ENCODE measurements at places on chromosomes 5 and 9.

DNA sequence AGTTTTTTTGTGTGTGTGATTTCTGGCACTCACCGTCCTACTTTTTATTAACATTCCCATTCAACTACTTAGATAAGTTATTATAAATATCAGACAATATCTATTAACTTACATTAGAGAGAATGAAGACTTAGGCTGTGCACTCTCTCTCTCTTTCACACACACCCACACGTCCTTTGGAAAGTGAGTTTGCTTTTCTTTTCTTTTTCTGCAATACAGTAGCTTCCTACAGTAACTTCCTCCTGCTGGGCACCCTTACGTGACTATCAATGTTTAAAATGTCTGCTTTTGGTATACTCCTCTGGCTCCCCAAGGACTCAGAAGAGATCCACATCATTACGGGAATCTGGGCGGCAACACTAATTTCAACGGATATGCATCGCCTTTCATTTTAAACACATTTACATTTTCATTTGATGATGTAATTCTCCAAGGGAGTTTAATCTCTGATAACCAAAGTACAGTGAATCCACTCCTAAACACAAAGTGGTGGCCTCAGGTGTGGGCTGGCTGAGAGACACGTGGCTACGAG is 179.5 kb downstream of the MAPKAP1 start:
- DNase-seq, result no peak

GRCh38 chr9:136004712-136005111 is 43.5 kb upstream of the UBAC1 start:
- DNase-seq, result no peak

- DNase-seq, result no peak
These were observed 51.9 kb downstream of the GALNT10 start for GRCh38 chr5:154242442-154242841.

DNA sequence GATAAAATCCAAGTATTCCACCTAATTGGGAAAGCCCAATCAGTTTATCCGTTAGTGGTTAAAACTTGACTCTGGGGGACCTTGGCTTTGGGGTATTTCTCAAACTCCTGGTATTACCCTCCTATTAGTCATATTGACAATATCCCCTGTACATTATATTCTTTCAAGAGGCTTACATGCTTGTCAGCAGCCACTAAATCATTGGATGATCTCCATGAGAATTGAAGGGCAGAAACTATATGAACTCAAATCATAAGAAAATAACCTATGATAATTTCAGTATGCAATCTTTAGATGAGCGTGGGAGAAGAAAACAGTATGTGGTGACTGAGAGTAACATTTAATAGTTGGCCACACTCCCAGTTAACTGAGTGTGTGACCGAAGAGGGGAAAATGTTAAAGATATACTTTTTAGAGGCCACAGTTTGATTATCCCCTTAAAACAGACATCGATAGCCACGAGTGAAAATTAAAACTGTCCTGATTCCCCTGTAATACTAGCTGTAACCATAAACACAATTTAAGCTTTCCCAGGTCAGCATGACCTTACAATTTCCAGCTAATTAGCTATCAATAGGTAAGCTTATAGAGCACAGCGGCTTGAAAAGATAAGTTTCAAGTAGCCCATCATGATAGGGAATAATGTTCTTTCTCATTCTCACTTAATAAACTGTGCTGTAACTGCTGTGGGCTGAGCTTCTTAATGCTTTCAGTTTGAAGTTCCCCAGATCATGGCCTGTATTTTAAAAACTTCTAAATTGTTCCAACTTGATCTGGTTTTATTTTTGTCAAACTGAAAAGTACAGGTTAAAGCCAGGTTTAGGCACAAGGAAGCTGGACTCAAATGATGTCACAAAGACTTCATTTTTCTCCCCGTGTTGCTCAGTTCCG is 58.6 kb downstream of the PUM3 start:
- DNase-seq, result no peak

DNA sequence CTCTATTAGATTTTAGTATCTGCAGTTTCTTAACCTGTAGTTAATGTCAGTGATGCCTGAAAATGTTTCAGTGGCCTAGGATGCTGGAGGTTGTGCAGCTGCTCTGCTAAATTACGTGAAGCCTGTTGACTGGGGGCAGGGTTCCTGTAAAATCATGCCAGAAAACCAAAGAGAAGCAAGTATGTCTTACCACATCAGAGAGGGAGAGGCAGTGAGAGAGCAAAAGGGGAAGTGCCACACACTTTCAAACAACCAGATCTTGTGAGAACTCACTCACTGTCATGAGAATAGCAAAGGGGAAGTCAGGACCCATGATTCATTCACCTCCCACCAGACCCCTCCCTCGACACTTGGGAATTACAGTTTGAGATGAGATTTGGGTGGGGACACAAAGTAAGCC is 83.9 kb upstream of the CYLC2 start:
- DNase-seq, result no peak

All from stimulated activated CD8-positive, alpha-beta memory T cell treated with anti-CD3 and anti-CD28 coated beads, Interleukin-4, amount 100 ng/mL, for 1 hour (primary cell).